WTC11 (cell line): ENCODE measurements at places on chromosomes 2 and 18.
A peak's percentile ranks its signal among the peaks of the same experiment; 100 is the strongest.

- no peak for DNase-seq
These were observed 369.6 kb downstream of the RIT2 start for GRCh38 chr18:42745931-42746330.

GRCh38 chr2:229118927-229119326 lies 152.2 kb downstream of the PID1 start:
- DNase-seq: no peak

GRCh38 chr2:201513271-201513670 lies 61.7 kb downstream of the STRADB start:
- no peak for DNase-seq

- DNase-seq: no peak
These were observed 215.5 kb downstream of the GBX2 start for GRCh38 chr2:235952714-235953113.

GRCh38 chr18:77098538-77099174 lies 33.9 kb downstream of the MBP start:
- DNase-seq: no peak

DNA sequence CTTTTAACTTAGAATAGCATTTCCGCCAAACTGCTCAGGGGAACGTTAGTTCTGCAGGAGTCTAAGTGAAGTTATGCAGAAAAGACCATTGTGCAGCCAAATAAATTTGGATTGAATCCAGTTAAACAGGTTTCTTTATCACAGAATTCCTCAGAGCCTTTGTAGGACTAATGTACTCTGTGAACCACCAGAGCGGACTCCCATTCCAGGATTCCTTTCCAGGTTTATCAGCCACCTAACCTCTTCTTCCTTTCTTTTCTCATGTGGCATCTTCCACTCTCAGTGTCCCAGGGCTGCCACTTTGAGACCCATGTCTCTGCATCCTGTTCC lies 350.4 kb downstream of the TSN start:
- no peak for DNase-seq

DNA sequence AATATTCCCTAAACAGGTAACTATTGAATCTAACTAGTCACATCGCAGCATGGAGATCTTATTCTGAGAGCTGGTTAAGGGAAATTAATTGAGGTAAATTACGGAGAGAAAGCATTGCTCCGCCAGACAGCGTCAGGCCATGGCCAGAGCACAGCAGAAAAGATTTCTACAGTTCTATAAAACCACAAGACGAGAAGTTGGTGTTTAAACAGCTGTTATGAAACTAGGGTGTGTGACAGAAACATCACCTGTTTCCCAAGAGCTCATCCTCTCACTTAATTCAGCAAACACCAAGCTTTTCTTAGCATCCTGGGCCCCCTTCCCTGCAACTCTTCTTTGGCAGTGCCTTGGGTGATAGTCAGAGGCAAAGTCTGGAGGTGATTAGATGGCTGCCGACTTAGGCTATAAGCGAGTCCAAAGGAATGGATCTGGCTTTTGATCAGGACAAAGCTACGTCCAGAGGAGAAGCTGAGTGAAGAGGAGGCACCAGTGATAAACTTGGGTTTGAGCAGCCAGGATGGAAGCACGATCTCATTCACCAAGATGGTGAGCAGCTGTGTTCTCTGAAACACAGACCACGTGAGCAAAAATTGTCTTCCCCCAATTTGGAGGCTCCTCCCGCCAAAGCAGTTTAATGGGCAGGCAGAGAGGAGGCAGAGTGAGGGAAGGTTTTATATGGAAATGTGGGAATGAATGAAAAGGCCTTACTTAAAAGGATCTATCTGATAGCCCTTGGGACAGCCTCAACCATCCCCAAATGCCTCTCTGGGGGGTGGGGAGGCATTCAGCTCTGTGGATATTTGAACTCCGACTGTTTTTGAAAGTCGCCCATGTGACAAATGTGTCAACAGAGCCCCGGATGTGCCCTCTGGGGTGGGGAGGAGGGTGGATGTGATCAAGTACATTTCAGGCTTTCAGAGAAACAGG lies 57.8 kb downstream of the PKDCC start:
- no peak for DNase-seq

DNA sequence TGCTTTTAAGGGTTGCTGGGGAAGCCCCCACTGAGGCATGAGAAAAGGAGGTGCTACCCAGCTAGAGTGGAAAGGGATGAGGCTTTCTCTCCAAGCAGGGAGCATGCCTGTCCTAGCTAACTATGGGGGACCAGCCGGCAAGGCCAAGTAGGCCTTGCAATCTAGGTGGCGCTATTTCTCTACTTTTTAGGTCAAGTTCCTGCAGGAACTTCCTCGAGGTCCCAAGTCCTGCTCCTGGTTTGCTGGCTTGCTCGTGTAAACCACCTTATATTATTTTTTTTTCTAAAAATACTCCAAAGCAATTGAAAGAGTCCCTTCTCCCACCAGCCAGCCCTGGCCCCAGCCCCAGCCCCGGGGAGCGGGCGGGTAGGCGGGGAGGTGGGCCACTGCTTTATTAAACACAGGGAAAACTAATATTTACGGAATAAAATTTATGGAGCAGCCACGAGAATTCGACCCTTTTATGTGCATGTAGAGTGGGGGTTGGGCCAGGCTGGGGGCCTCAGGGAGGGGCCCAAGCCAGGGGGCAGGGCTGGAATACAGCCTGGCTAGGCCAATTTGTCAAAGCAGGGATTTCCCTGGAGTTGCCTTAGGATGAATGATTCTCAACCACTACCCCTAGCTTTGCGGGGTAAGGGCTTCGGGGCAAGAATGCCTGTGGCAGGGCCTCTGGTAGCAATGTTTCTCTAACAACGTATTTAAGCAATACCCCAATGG lies 12.8 kb upstream of the IHH start:
- DNase-seq: peak; percentile 66

GRCh38 chr2:5319493-5319892 lies 372.7 kb upstream of the SOX11 start:
- DNase-seq: no peak

- DNase-seq: peak; percentile 24
These were observed 441.7 kb downstream of the RNF144A start for GRCh38 chr2:7358865-7359447.

DNA sequence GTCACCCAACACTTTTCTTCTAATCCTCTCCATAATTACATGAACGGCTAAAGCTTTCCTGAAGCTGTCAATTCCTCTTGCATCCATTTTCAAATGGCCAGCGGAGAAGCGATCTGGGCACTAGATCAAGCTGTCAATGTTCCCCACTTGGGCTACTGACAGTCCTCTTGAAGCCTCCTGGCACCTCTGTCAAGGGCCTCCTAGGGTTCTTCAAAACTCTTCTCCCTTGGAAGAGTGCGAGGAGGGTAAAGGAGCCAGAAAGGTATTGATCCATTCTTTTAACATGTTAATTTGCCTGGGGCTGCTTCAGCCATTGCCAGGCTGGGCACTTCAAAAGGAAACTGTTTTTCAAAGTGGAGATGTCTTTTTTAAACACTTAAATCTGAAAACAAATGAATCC lies 19.8 kb downstream of the EPHA4 start:
- DNase-seq: no peak

- DNase-seq: no peak
These were observed 1104.2 kb downstream of the BCL11A start for GRCh38 chr2:59449274-59449673.

GRCh38 chr2:219609149-219609750 lies 11.6 kb downstream of the STK11IP start:
- DNase-seq: no peak

DNA sequence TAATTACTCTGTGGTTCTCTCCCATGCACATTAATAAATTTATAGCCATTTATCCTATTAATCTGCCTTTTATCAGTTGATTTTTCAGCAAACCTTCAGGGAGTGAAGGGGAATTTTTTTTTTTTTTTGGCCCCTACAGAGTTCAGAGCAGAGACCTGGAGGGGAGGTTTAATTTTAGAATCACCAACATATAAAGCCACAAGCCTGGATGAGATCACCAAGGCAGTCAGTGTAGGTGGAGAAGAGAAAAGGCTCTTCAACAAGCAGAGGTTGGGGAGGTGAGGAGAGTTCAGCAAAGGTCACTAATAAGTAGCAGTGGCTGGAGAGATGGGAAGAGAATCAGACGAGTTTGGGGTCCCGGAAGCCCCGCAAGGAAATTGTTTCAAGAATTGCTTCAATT lies 48.4 kb upstream of the SPTBN1 start:
- no peak for DNase-seq

- peak; percentile 25 for DNase-seq
These were observed 467.7 kb downstream of the EPHA4 start for GRCh38 chr2:221104361-221104811.

DNA sequence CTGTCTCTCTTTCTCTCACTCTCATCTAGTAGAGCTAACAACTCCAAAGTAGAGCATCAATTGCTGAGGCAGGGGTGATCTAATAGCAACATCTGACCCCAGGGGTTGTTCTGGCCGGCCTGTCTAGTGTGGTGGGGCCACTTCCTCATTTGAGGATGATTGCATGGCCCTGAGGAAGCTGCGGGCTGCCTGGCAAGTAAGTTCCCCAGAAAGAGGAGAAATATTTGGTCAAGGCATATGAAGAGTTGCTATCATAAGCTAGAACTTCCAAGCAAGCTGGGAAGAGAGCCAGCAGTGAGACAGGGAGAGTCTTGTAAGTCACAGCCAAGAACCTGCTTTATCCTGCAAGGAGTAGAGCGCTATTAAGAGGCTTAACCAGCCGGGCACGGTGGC lies 50.8 kb upstream of the TMEM87B start:
- no peak for DNase-seq
